ENCODE measurements at places on chromosomes 1 and 21.

GRCh38 chr1:211724687-211725196, 49.3 kb upstream of the NEK2 start:
- no peak for DNase-seq

DNA sequence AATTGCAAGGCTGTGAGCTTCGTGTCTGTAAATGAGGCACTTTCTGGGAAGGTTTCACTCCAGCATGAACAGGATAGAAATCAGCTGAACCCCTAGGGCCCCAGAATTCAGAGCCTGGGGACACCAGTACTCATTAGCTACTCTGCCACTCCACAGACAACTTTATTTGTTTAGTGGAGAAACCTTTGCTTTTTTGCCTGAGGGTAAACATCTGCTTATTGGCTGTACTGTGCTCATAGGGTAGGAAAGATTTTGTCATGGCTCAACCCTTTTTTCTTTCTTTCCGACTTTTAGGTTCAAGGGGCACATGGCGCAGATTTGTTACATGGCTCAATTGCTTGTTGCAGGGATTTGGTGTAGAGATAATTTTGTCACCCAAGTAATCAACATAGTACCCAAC, 138.4 kb upstream of the BACE2 start:
- no peak for DNase-seq

DNA sequence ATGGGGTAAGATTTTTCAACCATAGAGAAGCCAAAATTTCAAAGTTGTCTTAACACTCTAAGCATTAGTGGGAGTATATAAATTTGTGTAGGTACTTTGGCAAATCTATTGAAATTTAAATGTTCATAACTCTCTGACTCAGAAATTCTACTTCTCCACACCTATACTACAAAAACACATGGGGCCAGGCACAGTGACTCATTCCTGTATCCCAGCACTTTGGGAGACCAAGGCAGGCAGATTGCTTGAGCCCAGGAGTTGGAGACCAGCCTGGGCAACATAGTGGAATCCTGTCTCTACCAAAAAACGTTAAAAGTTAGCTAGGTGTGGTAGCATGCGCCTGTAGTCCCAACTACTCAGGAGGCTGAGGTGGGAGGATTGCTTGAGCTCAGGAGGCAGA, 41.3 kb upstream of the RAVER2 start:
- DNase-seq, result no peak

GRCh38 chr1:215637041-215637573, 70.0 kb downstream of the KCTD3 start:
- DNase-seq, result no peak

DNA sequence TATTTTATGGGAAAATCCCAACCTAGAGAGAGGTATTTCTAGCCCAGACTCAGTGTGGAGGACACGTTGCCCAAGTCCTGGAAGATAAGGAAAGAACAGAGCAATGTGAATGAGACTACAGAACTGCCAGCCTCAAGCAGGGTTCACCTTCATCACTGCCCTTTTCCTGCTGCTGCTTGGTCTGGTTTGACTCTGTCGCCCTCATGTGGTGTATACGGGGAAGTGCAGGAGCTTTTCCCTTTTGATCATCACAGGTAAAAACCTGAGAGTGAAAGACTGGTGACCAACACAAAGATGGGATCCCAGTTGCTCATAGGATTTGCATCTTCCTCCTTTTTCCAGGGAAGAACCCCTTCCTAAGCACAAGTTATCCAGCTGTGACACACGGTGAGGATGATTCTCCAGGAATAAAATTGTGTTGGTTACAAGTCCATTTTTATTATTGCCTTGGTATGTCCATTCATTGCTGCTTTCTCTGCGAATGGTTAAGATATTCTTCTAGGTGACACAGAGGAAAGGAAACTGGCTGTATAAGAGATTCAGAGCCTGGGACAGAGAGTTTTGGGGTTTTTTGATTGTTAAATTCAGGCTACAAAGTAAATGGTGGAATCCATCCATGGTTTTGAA, 89.5 kb upstream of the CD53 start:
- peak; percentile 26 for DNase-seq

DNA sequence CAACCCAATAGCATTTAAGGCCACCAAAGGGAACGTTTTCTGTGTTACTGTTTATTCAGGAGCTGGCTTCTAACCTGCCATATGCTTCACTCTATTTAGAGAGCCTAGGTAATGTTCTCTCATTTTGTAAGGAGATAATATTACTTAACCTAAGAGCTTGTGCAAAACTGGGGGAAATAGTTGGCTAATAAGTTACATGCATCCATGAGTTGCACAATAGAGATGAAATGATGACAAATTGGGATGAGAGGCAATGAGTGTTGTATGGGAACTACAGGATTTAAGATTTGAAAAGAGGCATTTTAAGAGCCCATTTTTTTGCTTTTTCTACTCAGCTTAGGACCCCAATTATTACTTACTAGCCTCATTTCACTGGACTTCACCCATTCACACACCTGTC, 151.0 kb downstream of the ST6GALNAC3 start:
- DNase-seq, result no peak

All from COR-L47 (cell line).